ENCODE measurements at places on chromosomes 3 and 15.

DNA sequence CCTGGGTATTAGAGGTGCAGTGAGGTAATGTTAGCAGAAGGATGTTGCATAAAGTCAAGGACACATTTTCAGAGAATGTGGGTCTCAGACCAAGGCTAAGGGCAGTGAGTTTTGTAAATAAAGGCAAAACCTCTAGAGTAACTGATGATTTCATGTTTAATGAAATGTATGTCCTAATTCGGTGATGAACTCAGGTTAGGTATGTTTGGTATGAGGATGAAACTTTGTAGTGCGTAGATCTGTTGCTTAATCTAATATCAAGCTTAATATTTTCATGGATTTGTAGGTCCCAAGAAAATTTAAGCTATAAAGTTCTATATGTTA lies 3.6 kb downstream of the USP50 start:
- DNase-seq, result no peak

DNA sequence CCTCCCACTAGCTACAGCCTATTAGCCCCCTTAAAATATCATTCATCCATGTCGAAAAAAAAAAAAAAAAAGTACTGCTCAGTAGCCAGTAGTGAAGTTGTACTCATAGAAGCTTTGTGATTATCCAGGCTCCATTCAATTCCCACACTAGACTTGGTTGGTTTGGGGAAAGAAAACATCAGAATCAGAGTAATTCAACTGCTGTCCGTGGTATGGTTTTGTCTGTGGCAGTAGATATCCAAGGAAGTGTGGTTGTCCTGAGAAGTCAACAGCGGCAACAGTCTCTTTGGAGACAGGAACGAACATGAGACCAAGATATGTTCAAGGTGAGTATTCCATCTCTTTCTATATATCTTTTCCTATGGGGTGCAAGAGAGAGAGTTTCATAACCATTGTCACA lies 99.2 kb downstream of the GOLIM4 start:
- no peak for DNase-seq

DNA sequence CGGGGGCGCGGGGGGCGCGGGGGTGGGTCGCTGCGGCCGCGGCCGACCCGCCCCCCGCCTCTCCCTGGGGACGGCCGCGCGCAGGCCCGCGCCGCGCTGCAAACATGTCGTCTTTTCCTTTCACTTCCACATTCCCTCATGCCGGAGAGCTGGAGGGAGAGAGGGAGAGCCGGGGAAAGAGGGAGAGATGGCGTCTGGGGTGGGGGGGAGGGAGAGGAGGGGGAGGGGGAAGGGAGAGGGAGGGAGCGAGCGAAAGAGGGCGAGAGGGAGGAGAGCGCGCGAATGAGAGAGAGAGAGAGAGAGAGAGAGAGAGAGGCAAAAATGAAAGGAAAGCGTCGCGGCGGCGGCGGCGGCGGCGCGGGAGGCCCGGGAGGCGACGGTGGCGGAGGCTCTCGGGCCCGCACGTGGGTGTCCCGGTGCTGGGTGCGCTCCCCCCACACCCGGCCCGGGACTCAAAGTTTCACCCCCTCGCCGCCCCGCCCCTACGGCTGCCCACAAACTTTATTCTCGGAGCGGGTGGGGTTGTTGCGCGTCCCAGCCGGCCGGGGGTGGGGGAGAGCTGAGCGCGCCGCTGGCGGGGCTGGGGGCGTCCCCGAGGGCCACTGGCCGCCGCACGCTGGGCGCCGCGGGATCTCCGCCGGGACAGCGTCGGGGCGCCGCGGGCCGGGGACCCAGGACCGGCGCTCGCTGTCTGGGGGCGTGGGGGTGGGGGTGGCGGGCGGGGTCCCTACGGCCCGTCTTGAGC lies 731 bp downstream of the ZNF710 start:
- peak; percentile 60 for DNase-seq

- no peak for DNase-seq
Measured at GRCh38 chr15:67900621-67901147, 60.8 kb upstream of the RNU6-1 start.

DNA sequence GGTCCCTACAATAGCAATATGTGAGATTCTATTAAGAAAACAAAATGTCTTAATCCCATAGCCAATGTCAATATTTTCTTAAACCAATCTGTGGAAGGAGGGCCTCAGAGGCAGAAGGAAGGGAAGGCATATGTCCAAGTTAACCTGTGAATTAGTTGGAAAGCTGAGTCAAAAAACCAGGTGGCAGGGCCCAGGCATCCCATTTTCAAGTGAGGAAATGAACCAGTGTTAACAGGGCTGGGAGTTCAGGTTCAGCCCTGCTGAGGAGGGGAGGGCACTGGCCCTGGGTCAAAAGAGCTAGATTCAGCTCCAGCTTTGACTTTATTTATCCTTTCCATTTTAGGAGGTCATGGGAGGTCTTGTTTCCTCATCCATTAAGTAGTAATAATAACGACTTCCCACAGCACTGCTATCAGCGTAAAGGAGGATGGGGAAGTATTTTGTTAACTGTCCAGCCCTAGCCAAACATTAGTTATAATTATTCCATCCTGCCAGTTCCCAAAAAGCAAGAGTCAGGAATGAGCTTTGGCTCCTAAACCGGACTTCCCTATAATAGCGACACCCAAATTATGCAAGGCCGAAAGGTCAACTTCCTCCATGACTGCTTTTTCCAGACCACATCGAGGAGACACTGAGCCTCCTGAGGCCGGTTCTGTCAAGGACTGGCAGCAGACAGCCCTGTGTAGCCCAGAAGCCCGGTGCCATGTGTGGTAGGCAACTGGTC lies 3.2 kb downstream of the MASP1 start:
- DNase-seq, result no peak

- no peak for DNase-seq
Measured at GRCh38 chr3:16399473-16399872, 114.0 kb downstream of the RFTN1 start.

Data from activated T-helper 2 cell treated with anti-CD3 and anti-CD28 coated beads, Interferon-gamma antibody, Interleukin-2, Interleukin-4, amounts not matched to agents 10 μg/mL and 5 μg/mL and 100 μg/mL, durations not matched to agents 14 hours and 24 hours and 36 hours (primary cell).